SJSA1 (cell line): ENCODE measurements at places on chromosomes 16 and 17. TPM values are rescaled to one million over a fixed set of nuclear protein-coding genes. Genes with fewer than 3 reads are reported as not detected.

Gene EXOC3L1
- total RNA-seq: not detected in 2 replicates

Gene NT5C3B
- 54.7 and 84.9 TPM in 2 replicates for total RNA-seq

Gene SOX8
- 3.1 and 4.9 TPM in 2 replicates for total RNA-seq

Gene ETV4
- total RNA-seq: 7.2 and 16.8 TPM in 2 replicates

Gene THUMPD1
- 29.2 and 53.4 TPM in 2 replicates for total RNA-seq

Gene RPRML
- total RNA-seq: not detected in 2 replicates

Gene OTOP3
- total RNA-seq: not detected in 2 replicates

Gene EZH1
- total RNA-seq: 5.2 and 16.3 TPM in 2 replicates

Gene CCL4L2
- total RNA-seq: not detected in 2 replicates

GRCh38 chr16:64151990-64152767 is 969.7 kb downstream of the CDH11 start:
- H3K4me3 ChIP-seq: no peak overlapping the region
- no peak overlapping the region for H3K27ac ChIP-seq
- 0 out of 2 replicates have a peak, but pooled peaks cover 3% of the 10 kb centered on the region for H3K27me3 ChIP-seq
- DNase-seq: no peak

- peaks cover 15% of the 10 kb centered on the region for H3K4me1 ChIP-seq
- H3K27ac ChIP-seq: no peak overlapping the region
- H3K27me3 ChIP-seq: peaks cover 37% of the 10 kb centered on the region
- no peak overlapping the region for H3K4me3 ChIP-seq
- no peak for DNase-seq
Measured at GRCh38 chr17:58329035-58329809, 627 bp upstream of the TSPOAP1 start.

DNA sequence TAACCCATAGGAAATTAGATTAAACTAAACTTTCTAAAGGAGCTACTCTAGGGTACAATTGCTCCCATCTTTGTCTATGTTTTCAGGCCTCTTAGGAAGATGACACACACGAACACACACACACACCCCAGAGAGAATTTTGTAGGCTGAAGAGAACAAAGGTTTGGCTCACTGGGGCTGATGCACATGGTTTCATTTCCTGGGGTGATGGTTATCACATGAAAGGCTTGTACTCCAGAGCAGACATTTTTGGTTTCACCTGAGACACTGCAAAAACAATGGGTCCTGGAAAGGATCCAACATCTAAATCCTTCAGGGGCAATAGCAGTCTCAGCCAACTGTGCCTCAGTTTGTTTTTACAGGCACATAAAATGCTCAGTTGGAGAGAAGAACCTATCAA is 62.8 kb downstream of the GRB7 start:
- H3K27ac ChIP-seq: no peak overlapping the region
- H3K36me3 ChIP-seq: no peaks in the 10 kb centered on the region
- H3K4me3 ChIP-seq: no peak overlapping the region
- no peak for DNase-seq
- peaks cover 2% of the 10 kb centered on the region; the same call in 1 of the 2 replicates for H3K27me3 ChIP-seq

- H3K4me3 ChIP-seq: no peak overlapping the region
- peaks cover 24% of the 10 kb centered on the region for H3K4me1 ChIP-seq
- no peak for DNase-seq
- H3K27ac ChIP-seq: no peak overlapping the region
Measured at GRCh38 chr17:28368306-28368831, 1.7 kb downstream of the VTN start.

GRCh38 chr16:2787961-2788360 is 601 bp upstream of the PRSS33 start:
- peaks cover 4% of the 10 kb centered on the region for H3K4me1 ChIP-seq
- H3K27ac ChIP-seq: no peak overlapping the region

GRCh38 chr17:4944554-4945175 is 3.7 kb downstream of the PFN1 start:
- no peak for DNase-seq
- peaks cover 48% of the 10 kb centered on the region for H3K4me1 ChIP-seq
- peaks cover 76% of the 10 kb centered on the region for H3K36me3 ChIP-seq
- peak overlapping the region; percentile 50 for H3K27ac ChIP-seq

GRCh38 chr17:8806253-8806925 is 7.2 kb upstream of the MFSD6L start:
- H3K27me3 ChIP-seq: no peaks in the 10 kb centered on the region
- no peak overlapping the region for H3K27ac ChIP-seq
- DNase-seq: no peak
- H3K4me3 ChIP-seq: no peak overlapping the region

GRCh38 chr16:10877472-10877946 is 507 bp downstream of the CIITA start:
- H3K27me3 ChIP-seq: peaks cover 56% of the 10 kb centered on the region
- no peak overlapping the region for H3K4me3 ChIP-seq
- H3K4me1 ChIP-seq: no peaks in the 10 kb centered on the region
- DNase-seq: no peak
- H3K27ac ChIP-seq: no peak overlapping the region

GRCh38 chr17:74442670-74443515 is 11.0 kb downstream of the GPRC5C start:
- H3K4me1 ChIP-seq: no peaks in the 10 kb centered on the region
- H3K4me3 ChIP-seq: no peak overlapping the region
- H3K27ac ChIP-seq: no peak overlapping the region
- DNase-seq: no peak
- no peaks in the 10 kb centered on the region for H3K27me3 ChIP-seq

GRCh38 chr16:79381603-79382042 is 218.9 kb downstream of the MAF start:
- H3K4me3 ChIP-seq: no peak overlapping the region
- no peaks in the 10 kb centered on the region for H3K27me3 ChIP-seq
- H3K4me1 ChIP-seq: no peaks in the 10 kb centered on the region
- DNase-seq: no peak
- H3K27ac ChIP-seq: no peak overlapping the region
- H3K36me3 ChIP-seq: no peaks in the 10 kb centered on the region

GRCh38 chr16:69114976-69115355 is 9.5 kb downstream of the HAS3 start:
- no peak overlapping the region for H3K4me3 ChIP-seq
- no peak for DNase-seq
- H3K36me3 ChIP-seq: peaks cover 64% of the 10 kb centered on the region
- H3K27ac ChIP-seq: no peak overlapping the region
- no peaks in the 10 kb centered on the region for H3K4me1 ChIP-seq
- no peaks in the 10 kb centered on the region for H3K27me3 ChIP-seq

DNA sequence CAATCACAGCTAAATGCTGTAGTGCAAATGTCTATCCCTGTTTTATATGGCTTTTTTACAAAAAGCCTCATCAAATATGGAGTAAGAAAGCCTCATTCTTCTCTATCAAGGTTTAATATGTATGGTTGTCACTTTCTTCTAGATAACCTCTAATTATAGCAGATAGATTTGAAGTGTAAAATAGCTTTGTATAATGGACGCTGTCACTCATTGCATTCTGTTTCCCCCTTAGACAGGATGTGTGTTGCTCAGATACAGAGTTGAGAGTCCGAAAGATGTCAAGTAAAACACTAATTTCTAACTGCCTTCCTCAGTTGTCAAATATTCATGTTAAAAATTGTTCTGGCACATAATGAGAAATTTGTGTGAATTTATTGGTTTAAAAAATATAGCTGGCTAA is 88.0 kb downstream of the NLK start:
- peak overlapping the region; percentile 14 for H3K27ac ChIP-seq
- DNase-seq: no peak
- no peak overlapping the region for H3K4me3 ChIP-seq

DNA sequence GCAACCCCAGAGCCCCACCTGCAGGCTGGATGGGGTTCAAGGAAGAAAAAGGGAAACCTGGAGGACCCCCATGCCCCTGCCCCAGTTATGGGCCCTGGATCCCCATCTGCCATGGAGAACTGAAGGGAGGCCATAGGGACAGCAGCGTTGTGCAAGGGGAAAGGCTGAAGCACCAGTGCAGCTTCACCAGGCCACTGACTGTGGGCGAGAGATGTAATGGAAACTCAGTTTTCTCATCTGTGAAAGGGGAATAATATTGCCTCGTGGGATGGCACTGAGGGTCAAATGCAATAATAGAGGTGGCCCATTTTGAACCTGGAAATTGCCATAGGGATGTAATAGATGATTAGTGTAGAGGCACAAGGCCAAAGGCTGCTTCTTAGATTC is 9.9 kb upstream of the TSPOAP1 start:
- peak overlapping the region; percentile 56 for H3K27ac ChIP-seq
- DNase-seq: no peak
- no peak overlapping the region for H3K4me3 ChIP-seq
- H3K4me1 ChIP-seq: peaks cover 33% of the 10 kb centered on the region
- H3K27me3 ChIP-seq: no peaks in the 10 kb centered on the region

- H3K36me3 ChIP-seq: no peaks in the 10 kb centered on the region
- H3K27me3 ChIP-seq: no peaks in the 10 kb centered on the region
- H3K27ac ChIP-seq: no peak overlapping the region
- 0 out of 2 replicates have a peak, but pooled peaks cover 4% of the 10 kb centered on the region for H3K4me1 ChIP-seq
- no peak for DNase-seq
Measured at GRCh38 chr17:156094-156621, 18.8 kb downstream of the SCGB1C2 start.

GRCh38 chr16:14961405-14962186 is 13.2 kb upstream of the PDXDC1 start:
- no peaks in the 10 kb centered on the region for H3K4me1 ChIP-seq
- H3K27ac ChIP-seq: no peak overlapping the region
- H3K4me3 ChIP-seq: no peak overlapping the region
- peaks cover 4% of the 10 kb centered on the region; the same call in 1 of the 2 replicates for H3K27me3 ChIP-seq
